Cardiac muscle cell (in vitro differentiated cells and primary cell): ENCODE measurements at places on chromosomes 5 and 9.

- DNase-seq = no peak
Measured at GRCh38 chr5:172622091-172623046, 18.7 kb upstream of the NEURL1B start.

- DNase-seq = peak; percentile 59
Measured at GRCh38 chr9:13450723-13451122, 171.2 kb upstream of the MPDZ start.

- peak; percentile 7 for DNase-seq
Measured at GRCh38 chr9:87973730-87974292, 522 bp downstream of the CDK20 start.

GRCh38 chr9:131524665-131525315, 6.3 kb downstream of the UCK1 start:
- DNase-seq = no peak

- no peak for DNase-seq
Measured at GRCh38 chr9:14323083-14323971, 9.4 kb upstream of the NFIB start.

GRCh38 chr9:129840034-129840433, 4.8 kb downstream of the USP20 start:
- DNase-seq = no peak

DNA sequence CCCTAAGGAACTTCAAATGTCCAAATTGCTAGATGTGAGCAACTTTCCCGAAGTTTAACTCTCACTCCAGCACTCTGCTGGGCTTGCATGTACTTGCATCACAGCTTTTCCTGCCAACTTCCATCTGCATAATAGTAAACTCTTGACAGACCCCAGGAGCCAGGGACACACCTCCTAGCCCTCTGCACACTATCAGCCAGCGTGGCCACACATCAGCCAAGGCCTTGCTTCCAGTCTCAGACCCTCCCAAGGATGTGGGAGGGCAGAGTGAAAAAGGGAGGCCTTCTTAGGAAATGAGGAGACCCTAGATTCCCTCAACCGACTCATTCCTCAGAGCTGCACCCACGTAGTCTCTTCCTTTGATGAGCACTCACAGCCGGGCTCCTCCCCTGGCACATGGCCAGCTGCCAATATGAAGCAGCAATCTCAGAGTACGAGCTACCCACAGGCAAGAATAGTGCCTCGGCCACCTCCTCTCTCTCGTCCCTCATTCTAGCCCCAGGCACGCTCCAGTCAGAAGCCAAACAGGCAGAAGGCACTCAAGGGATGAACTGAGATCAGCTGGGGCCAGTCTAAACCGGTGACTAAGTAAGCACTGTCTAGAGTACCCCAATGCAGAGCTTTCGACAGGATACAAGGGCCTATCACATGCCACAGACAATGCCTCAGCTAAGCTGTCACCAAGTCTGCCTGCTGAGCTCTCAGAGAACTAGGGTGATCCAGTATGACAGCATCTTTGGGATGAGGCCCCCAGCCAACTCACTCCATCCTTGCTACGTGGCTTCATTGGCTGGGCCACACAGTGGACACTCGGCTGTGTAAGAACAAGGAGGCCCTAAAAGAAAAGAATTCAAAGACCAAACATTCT, 2.3 kb downstream of the P4HA2 start:
- DNase-seq = peak; percentile 96

- DNase-seq = peak; percentile 88
Measured at GRCh38 chr5:58460002-58460731, at the start of gene PLK2. Gene PLK2, minus strand, starts transcription at chr5:58460086. Its CDS starts 127 bp downstream, at chr5:58459959.

DNA sequence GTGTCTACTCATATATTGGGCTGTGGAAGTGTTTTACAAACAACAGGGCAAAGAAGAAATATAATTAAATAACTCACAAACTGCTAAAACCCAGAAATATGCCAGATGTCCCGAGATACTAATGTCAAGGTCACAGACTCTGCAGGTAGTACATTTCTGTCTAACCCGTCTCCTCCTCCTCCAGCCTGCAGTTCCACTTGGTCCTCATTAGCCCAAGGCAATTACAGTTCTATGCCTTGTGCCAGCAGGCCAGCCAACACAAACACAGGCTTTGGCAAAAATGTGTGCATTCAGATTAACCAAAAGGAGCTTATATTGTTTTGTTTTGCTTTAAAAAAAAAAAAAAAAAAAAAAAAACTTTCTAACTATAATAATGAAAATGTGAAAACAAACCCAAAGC, 148.8 kb downstream of the MYO10 start:
- no peak for DNase-seq

- peak; percentile 56 for DNase-seq
Measured at GRCh38 chr5:154242442-154242841, 51.9 kb downstream of the GALNT10 start.

DNA sequence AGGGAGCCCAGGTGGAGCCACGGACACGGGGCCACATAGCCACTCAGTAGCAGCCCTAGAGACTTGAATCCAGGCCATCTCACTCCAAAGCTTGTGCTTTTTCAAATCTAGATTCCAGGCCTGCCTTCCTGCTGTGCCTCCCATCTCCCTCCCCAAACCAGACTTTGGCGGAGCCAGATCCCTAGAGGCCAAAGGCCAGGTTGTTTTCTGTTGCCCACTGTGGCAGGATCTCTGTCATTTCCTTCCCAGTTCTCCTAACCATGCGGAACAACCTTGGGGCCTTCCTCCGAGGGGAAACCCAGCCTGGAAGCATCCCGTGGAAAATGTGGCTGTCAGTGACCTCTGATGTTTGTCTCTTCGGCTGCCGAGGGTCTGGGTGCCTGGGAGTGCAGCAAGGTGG, 16.4 kb upstream of the RPS14 start:
- no peak for DNase-seq

DNA sequence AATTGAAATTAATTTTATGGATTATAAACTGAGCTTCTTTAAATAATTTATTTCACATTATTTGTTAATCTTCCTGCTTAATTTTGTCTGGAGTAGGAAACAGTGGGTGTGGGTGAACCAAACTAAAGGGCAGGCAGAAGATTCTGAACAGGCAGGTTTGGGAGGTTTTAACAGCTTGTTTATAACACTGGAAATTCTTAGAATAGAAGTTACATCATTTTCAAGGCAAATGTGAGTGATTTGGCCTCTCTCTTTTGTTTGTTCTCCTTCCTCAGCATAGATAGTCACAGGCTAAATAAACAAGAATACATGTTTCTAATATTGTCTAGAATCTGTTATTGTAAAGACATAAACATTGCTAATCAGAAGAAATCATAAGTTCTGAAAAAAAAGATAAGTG, 970.9 kb upstream of the NUDT12 start:
- DNase-seq = no peak

DNA sequence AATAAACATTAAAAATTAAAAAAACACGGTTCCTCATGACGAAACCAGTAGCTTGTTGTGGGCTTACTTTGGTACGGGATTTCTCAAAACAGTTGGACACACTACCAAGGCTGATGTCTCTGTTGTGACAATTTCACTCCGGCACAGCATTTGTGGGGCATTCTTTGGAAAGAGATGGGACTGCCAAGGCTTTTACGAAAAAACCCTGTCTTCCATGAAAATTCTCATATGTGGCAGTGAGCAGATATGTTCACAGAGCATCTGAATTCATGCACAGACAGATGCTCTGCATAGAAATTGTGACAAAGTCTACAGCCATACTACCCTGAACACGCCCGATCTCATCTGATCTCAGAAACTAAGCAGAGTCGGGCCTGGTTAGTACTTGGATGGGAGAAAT, 17.8 kb upstream of the SHROOM1 start:
- DNase-seq = no peak
